ENCODE measurements at places on chromosomes 16 and 17.
A peak's percentile ranks its signal among the peaks of the same experiment; 100 is the strongest.

GRCh38 chr17:77422104-77422747 is 281.5 kb downstream of the SEC14L1 start:
- DNase-seq = no peak

DNA sequence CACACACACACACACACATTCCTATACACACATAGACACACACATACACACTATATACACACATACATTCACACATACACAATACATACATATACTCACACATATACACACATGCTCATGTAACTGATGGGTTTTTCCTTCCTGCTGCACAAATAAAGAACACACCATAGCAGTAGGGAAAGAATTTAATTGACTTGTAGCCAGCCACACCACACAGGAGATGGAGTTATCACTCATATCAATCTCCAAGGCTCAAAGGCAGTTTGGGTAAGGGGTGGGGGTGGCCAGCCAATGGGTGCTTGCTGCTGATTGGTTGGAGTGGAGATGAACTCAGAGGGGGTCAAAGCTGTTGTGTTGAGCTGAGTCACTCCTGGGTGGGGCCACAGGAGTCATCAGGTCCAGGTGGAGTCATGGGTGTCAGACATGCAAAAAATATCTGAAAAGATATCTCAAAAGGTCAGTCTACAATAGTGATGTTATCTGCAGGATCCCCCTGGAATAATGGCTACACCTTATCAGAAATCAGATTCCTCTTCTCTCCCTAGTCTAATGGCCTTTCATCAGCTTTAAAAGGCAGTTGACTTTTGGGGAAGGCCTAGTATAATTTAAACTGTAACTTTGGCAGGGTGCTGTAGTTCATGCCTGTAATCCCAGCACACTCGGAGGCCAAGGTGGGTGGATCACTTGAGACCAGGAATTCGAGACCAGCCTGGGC is 46.1 kb downstream of the WSB1 start:
- no peak for DNase-seq

DNA sequence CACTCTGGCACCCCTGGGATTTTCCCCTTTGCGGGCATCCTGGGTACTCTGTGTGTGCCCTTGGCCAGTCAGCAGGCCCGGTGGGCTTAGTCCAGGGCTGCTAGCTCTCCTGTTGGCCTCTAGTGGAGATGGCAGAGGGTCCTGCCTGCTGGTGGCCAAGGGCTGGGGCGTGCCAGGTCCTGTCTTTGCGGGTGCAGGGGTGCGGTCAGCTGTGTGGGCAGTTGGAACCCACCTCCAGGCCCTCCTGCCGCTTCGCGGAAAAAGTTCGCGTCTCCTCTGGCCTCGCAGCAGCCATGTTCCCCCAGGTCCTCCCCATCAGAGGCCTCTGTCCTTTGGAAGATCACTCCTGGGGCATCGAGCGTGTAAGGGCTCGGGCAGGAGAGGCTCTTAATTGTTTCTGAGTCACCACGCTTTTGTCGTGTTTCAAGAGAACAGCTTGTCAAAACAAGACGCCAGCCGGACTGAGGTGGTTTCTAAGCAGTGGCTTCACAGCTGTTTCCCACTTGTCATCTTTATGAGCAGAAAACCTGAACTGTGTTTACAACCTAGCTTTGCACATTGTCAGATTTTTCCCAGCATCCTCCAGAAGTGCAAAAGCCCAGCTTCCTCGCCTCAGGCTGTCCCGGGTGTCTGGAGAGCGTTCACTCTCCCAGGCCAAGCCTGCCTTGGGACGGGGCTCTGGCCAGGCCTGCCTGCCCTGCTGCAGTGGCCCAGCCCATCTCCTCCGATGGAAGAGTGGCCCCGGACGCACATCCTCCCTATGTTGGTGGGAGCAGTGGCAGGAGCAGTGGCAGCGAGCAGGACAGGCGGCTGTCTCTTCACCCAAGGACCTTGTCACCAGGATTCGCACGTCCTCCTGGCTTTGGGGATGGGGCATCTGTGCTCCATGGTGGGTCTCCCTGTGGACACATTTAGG is 5.0 kb upstream of the DNASE1L2 start:
- DNase-seq = no peak

- DNase-seq = no peak
Observed at GRCh38 chr16:625117-625976, 5.4 kb upstream of the WFIKKN1 start.

DNA sequence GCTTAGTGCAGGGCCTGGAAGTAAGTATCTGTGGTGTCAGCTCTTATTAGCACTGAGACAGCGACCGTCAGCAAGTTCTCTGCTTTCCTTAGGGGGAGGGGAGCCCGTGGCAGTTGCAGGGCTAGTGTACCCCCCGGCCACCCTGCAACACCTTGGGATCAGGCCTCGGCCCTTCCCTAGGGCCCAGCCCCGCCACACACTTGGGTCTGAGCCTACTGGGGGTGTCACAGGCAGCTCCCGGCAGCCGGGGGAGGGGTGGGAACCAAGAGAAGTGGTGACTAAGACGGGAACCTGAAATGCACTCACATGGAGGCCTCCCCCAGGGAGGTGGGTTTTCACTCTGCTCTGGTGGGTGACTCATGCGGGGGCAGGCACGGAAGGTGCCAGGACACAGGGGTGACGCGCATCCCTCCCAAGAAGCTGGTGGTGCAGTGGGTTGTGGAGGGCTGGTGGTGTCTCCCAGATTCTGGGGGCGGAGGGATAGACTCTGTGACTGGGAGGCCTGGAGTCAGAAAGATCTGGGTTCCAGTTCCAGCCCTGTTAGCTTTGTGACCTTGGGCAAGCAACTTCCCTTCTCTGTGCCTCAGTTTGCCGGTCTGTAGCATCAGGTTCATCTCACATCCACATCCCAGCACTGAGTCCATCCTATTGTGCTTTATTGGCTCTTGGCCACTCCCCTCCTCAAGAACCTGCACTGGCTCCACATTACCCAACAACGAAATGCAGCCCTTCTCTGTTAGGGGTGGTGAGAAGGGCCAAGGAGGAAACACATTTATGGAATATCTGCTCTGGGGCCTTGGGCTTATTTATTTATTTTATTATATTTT is 44.5 kb downstream of the LAT start:
- no peak for DNase-seq

- DNase-seq = no peak
Observed at GRCh38 chr17:80441133-80441578, 26.2 kb downstream of the ENDOV start.

DNA sequence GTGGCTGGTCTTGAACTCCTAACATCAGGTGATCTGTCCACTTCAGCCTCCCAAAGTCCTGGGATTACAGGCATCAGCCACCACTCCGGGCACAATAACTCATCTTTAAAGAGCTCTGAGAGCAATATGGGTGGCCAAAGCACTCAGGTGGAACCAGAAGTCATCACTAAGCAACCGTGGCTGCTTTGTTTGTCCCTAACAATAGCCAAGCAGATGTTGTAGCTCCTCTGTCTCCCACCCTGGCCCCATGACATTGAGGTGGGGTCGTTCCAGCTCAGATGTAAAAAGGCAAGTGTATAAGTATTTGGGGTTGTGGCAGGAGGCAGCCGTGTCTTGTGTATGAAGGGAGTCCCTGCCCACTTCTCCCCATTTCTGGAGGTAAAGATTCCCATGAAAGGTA is 3.7 kb upstream of the SCIMP start:
- no peak for DNase-seq

DNA sequence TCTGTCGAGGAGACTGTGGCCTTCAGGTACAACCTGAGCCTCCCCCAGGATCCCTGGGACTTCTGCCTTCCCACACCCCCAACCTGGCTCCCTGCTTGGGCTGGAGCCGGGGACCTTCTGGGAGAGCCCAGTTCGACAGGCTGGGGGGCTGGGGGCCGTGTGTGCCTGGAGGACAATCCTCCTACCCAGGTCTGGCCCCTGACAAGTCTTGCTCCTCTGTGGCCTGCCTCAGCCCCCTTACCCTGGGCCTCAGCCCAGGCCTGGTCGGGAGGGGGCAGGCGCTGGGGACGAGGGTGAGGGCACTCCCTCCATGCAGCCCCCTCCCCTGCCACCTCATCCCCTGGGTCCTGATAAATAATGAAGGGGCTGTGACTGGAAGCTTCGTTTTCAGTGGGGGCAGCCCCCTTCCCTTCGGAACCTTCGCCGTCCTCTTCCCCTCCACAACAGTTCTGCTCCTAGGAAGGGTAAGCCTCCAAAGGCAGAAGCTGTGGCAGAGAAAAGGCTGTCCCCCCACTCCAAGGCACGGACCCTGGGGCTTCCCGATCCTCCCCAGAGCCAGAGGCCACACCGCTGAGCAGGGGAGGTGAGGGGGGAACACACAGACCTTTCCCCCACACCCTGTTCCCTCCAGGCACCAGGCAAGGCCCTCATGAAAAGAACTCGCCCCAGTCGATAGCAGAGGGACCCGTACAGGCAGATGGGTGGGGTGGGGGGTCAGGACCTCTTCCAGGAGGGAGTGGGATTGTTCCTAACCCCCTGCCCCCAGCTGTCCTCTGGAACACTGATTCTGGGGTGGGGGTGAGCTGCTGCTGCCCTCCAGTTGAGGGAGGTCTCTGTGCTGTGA is 5.0 kb upstream of the BAHCC1 start:
- no peak for DNase-seq

GRCh38 chr16:87463722-87464690 is 28.8 kb downstream of the ZCCHC14 start:
- DNase-seq = no peak

DNA sequence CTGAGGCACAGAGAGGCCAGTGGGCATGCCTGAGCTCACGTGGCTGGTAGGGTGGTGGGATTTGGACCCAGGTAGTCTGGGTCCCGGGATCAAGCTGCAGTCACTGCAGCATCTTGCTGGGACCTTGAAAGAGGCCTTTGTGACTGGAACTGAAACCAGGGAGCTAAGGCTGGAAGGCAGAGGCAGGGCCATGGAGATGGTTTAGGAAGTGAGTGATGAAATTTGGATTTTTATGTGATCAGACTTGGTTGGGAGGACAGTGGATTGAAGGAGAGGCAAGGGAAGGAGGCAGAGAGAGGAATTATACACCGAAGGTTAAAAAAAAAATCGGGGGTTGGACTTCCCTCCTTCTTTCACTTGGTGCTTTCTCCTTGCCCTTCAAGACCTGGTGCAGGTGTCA is 255.4 kb upstream of the CACNG5 start:
- DNase-seq = no peak

GRCh38 chr17:21113716-21114115 is 13.0 kb upstream of the DHRS7B start:
- no peak for DNase-seq

DNA sequence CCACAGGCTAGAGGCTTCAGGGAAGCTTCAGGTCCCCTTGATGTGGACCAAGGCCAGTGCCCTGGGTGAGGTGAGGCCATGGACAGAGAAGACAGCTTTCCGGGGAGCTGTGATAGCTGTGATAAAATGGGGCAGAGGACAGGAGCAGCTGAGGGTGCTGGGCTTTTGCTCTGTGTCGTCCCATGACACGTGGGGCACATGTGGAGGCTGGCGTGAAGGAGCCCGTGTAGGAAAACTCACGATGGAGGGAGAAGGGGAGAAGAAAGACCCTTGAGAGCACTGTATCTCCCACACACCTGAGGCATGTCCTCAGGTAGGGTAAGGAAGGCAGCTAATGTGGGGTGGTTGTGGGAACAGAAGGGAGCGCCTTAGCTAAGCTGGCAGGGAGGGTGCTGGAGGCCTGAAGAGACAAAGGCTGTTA is 21.3 kb downstream of the B9D1 start:
- no peak for DNase-seq

GRCh38 chr17:73644145-73645049 is at the start of gene SDK2:
SDK2 (minus strand) TSS chr17:73644445; CDS start chr17:73644088, 357 bp downstream.
- DNase-seq = no peak

DNA sequence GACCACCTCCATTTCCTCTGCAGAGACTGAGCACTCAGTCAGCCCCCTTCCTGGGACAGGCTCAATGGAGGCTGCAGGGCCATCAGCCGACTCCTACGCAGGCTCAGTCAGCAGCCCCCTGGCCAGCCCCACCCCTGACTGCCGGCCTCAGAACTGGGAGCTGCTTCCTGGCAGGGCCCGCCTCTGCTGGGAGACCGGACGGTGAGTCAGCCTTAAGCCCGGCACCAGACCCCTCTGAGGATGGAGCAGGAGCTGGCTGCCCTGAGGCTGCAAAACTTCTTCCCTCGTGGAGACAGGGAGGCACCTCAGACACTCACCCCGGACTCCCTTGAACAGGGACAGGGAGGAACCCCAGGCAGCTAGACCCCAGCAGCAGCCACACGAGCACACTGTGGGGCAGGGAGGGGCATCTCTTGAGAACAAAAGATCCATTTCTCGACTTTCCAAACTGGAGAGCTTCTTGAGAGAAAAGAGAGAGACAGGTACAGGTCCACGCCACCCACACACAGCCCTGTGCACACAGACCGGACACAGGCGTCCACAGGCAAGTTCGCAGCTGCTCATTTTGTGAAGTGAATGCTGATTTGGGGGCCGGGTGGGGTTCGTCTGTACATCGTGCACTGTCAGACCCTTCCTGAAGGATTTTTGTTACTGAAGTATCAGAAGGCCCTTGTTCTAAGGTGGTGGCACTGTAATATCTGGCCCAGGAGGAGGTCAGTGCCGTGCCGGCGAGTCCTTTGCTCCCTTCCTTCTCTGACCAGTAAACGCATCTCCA is 1.3 kb upstream of the TUBB3 start:
- DNase-seq = peak; percentile 78

GRCh38 chr16:63577891-63578290 is 1541.7 kb upstream of the CDH8 start:
- DNase-seq = no peak

DNA sequence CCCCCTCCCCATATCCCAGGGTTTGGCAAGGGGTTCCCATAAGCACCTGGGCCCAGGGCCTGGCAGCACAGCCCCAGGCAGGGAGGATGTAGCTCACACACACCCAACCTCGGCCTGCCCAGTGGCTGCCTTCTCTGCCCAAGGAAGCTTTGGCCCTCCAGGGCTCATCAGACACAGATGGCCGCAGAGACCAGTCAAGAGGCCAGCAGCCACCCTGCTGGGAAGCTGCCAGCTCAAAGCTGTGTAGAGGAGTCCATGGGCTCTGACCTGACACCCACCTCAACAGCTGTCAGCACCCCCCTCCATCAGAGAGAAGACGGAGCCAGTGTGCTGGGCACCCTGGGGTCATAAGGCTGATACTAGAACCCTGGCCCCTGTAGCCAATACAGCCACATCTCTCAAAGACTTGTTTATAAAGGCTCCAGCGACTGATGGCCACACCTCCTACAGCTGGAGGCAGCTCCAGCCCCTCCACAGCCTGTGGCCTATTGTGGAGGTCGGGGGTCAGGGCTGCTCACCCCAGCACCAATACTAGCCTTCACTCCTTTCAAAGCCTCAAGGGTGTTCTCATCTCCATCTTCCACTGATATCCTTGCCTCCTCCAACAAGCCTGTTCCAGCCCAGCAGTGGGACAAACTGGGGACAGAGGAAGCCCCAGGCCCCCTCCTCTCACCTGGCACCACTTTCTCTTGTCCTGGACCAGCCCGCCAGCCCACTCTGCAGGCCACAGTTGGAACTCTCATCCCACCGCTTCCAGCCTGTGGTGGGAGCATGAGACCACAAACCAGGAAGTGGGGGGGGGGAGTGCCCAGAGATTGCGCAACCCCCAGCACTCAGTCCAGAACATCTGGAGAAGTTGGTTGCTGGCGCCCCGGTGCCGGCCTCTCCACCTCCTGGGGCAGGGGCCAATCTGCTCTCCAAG is 2.2 kb upstream of the MPG start:
- peak; percentile 93 for DNase-seq

- DNase-seq = no peak
Observed at GRCh38 chr16:46970089-46970488, 3.4 kb downstream of the DNAJA2 start.

- no peak for DNase-seq
Observed at GRCh38 chr16:88585927-88586581, 15.9 kb downstream of the ZC3H18 start.

- DNase-seq = peak; percentile 37
Observed at GRCh38 chr17:80811181-80812105, 180.2 kb upstream of the CHMP6 start.

GRCh38 chr17:61583242-61583641 is 7.8 kb downstream of the NACA2 start:
- no peak for DNase-seq

- DNase-seq = no peak
Observed at GRCh38 chr16:70466805-70467076, 12.3 kb downstream of the FCSK start.

Data from tibial artery (tissue), 4 donors.